LoVo (cell line): ENCODE measurements at places on chromosomes 4 and X.

GRCh38 chr4:86965019-86965976, 30.5 kb downstream of the AFF1 start:
- no peak for DNase-seq

- no peak for DNase-seq
Measured at GRCh38 chrX:96386981-96387380, 297.7 kb upstream of the DIAPH2 start.

GRCh38 chr4:4270529-4270928, 19.4 kb downstream of the LYAR start:
- DNase-seq: no peak

DNA sequence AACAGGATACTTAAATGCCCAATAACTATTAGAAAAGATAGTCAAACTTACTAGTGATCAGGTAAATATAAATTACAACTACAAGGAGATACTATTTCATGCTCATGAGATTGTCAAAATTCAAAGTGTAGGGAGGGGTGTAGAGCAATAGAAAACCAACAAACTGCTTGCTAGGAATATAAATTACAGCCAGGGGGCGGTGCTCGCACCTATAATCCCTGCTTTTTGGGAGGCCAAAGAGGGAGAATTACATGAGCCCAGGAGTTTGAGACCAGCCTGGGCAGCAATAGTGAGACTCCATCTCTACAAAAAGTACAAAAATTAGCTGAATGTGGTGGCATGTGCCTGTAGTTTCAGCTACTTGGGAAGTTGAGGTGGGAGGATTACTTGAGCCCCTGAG, 556.5 kb upstream of the NR3C2 start:
- no peak for DNase-seq

DNA sequence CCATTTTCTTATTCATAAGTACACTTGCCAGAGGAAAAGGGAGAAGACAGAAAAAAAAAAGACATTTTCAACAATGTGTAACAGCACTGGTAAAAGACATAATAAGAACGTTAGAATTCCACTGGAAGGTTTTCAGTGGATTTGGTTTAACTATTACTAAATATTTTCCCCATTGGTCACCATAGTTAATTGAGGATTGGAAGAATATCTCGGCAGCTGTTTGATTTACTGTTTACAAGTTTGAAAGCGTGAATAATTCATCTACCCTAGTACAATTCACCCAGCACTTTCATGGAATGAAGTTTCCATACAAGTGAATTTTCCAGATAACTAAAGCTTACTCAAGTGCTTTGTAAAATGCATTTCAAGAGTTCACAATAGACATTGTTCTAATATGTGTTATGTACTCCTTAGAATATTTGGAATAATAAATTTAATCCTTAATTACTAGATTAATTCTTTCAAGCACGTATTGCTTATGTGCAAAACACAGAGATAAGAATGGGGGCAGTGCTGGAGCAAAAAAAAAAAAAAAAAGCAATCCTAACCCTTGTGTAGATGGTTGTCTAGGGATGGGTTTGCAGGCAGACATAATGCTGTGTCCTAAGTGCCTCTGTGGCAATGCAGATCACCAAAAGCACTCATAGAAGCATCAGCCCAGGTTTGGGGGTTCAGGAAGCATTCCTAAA, 57.1 kb downstream of the ENPEP start:
- no peak for DNase-seq
